ENCODE measurements at places on chromosomes 3 and 15.

DNA sequence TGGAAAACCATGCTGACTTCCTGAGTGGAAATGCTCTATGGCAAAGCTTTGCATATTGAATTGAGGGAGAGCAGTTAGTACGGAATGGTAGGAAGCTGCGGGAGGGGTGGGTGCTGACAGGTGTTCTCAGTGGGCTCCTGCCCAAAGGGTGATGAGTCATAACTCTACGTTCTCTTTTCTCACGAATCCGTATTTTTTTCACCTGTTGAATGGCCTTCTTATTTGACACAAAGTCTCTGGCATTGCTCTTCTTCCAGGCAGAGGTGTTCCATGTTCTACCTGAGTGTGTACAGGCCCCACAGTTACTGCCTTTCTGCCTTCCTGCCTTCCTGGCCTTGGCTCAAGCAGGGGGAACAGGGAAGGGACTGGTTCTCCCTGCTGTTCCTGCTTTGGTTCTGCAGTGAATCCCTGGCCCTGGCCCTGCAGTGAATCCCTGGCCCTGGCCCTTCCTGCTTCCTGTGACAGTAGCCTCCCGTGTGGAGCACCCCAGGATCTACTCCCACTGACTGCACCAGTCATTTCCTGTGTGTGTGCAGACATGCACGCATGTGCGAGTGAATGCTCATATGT, 31.9 kb downstream of the TRAK1 start:
- DNase-seq, result peak; percentile 20

GRCh38 chr3:192570821-192571791, 156.2 kb downstream of the FGF12 start:
- no peak for DNase-seq

- no peak for DNase-seq
These were observed 691 bp downstream of the RHCG start for GRCh38 chr15:89495638-89496145.

DNA sequence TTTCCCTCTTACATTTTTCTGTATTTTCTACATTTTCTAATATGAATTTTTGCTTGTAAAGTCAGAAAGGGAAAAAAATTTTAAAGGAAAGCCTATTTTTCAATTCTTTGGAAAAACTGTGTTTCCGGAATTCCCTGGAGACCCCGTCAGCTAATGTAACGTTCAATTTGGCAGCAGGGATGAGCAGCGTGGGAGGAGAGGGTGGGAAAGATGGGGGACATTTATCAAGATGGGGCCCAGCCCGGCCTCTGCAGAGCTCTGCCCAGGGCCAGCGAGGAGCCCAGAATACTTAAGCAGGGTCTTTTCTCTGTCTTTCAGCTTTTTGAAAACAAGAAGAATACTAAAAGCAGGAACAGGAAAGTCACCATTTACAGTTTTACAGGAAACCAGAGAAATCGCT, 129.0 kb downstream of the LRRK1 start:
- DNase-seq, result no peak

GRCh38 chr3:112874725-112875124, 28.1 kb upstream of the CD200R1L start:
- DNase-seq, result no peak

- DNase-seq, result no peak
These were observed 200.2 kb upstream of the GOLGA6L4 start for GRCh38 chr15:84035399-84035766.

DNA sequence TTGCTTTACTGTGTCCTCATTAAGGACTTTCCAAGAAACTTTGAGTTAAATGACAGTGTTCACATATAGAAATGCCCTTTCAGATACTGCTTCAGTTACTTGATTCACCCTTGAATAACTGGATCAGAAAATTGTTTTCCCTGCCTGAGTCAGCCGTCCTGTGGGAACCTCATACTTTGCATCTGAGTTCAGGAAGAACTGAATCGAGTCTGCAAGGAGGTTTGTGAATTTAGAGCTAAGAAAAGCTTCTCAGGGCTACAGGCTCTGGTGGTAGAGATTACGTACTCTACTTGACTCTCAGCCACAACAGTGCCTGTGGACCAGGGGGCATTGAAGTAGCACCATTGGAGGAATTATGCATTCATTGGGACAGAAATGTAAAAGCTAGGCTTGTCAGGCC, 252.4 kb upstream of the C2CD4B start:
- DNase-seq, result no peak

DNA sequence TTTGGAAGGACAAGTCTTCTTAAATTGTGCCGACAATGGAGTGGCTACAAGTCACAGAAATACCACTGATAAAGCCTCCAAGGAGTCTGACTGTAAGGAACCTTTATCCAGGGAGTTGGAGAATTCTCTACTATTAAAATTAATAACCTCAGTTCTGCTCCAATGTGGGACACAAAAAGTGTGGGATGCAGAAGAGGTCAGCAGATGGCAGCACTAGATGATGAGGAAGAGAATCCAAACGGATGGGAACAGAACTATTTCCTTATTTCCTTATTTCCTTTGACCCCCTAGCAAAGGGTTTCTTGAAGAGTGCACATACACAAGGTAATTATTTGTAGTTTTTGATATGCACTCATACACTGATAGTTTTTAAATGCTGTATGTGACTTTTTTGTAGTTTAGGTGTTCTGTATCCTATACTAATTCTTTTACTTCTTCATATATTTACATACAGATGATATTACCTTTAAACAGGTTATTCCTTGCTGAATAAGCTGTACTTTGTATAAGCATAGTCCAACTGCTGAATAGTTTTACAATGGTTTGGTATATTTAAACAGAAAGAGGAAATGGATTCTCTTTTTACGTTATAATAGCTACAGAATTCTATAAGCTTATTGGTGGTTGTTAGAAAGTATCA, 25.6 kb upstream of the NLGN1 start:
- DNase-seq, result peak; percentile 40

GRCh38 chr15:91919014-91919534, 65.6 kb downstream of the SLCO3A1 start:
- DNase-seq, result no peak

DNA sequence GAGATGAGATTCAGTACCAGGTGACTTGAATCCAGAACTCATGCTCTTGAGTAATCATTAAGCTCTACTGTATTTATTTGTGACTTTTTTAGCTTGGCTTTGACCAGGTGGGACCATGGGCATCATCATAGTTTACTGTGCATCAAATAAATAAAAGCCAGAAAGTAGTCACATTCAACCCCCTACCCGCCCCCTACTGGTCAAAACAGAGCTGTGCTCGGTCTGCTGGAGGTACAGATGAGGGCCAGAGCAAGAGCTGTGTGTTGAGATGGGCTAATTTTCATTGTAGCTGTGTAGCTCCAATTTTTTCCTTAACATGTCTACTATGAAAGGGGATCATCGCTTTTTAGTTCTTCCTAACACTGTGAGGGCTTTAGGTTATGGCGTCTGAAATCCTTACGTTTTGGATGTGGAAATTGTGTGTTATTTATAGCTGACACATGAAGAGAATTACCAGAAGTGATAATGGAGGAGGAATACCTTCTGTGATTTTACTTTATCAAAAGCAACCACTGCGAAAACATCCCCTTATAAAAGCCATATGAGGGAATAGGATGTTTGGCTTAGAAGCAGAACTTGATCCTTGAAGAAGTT, 375.1 kb downstream of the PTPRG start:
- DNase-seq, result peak; percentile 61

- no peak for DNase-seq
These were observed 10.0 kb upstream of the PLXNA1 start for GRCh38 chr3:126972866-126973265.

- no peak for DNase-seq
These were observed 57.0 kb upstream of the COL6A6 start for GRCh38 chr3:130459944-130460343.
